Suppressor macrophage treated with lipopolysaccharide for 1 hour (primary cell): ENCODE measurements at places on chromosomes 5 and 9.

DNA sequence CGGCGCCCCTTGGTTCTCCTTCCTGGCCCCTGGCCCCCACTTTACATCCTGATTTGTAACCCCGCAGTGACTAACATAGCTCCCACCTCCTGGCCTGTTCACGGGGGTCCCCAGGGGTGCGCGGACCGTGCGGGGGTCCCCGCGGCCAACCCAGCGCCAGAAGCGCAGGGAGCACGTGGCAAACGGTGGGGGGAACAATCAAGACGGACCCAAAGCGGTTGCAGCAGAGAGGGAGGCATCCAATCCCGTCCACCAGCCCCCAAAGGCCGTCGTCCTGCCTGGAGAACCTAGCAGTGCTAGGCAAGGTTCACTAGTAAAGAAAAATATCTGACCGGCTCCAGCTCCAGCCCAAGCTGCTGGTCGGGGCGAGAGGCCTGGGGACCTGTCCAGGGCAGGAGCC is 201.5 kb downstream of the AUH start:
- DNase-seq = no peak

GRCh38 chr5:42870882-42871418 is 59.3 kb upstream of the SELENOP start:
- no peak for DNase-seq

- DNase-seq = no peak
Measured at GRCh38 chr5:139523635-139524445, 37.3 kb upstream of the UBE2D2 start.

GRCh38 chr9:98488571-98489312 is 220.0 kb downstream of the GABBR2 start:
- no peak for DNase-seq

DNA sequence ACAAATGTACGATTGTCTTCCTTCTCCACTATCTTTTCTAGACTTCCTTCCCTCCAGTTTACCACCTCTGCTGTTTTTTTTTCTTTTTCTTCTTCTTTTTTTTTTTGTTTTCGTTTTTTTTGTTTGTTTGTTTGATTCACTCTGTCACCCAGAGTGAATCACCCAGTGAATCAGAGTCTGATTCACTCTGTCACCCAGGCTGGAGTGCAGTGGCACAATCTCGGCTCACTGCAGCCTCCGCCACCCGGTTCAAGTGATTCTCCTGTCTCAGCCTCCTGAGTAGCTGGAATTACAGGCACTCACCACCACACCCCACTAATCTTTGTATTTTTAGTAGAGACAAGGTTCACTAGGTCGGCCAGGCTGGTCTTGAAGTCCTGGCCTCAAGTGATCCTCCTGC is 375.7 kb downstream of the NTRK2 start:
- DNase-seq = no peak

DNA sequence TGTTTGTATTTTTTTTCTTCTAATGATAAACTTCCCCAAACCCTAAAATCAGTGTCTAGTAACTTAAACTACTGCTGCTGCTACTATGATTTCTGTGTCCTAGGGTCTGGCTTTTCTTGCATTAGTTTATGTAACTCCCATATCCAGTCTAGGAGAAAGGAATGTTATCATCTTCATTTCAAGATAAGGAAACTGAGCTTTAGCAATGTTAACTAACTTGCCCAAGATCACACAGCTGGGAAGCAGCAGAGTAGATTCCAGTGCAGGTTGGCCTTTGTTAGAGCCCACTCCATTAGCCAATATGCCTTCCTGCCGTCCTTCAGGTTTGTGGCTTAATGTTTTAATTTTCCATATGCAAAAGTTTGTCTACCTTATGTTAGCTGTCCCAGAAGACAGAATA is 10.4 kb downstream of the TMEM171 start:
- no peak for DNase-seq

DNA sequence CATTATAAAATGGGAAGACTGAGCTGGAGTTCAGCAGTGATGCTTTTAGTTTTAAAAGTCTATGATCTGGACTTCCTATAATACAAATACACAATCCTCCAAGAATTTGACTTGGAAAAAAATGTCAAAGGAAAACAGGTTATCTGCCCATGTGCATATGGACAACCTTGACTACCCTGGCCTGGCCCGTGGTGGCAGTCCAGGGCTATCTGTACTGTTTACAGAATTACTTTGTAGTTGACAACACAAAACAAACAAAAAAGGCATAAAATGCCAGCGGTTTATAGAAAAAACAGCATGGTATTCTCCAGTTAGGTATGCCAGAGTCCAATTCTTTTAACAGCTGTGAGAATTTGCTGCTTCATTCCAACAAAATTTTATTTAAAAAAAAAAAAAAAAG is 17.3 kb downstream of the MOCS2 start:
- DNase-seq = no peak

GRCh38 chr9:86912210-86912609 is 35.1 kb downstream of the GAS1 start:
- no peak for DNase-seq

DNA sequence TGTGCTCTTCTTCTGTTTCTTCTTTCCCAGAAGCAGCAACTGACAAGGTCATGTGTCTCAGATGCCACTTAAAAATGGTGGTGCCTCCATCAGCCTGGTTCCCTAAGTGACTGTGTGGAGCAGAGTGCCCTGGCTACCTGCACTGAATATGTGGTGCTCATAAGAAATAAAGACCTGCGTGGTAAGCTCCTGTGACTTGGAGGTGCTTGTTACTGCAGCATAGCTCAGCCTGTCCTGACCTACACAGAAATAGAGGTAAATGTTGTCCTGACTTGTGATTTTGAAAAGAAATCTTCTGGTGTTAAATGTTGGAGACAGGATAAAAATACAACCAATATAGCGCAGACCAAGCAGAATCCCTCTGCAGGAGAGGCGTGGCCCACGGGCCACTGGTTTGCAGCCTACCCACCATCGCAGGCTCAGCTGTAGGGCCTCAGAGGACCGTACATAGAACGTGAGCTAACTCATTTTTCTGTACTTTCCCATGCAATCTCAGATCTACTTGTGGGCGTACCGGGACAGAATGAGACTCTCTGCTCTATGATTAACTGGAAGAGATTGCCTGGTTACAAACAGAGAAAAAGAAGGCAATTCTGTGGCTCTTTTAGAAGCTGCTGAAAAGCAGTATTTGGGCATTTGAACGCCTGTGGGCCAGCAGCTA is 79.4 kb upstream of the UNC5A start:
- DNase-seq = no peak

DNA sequence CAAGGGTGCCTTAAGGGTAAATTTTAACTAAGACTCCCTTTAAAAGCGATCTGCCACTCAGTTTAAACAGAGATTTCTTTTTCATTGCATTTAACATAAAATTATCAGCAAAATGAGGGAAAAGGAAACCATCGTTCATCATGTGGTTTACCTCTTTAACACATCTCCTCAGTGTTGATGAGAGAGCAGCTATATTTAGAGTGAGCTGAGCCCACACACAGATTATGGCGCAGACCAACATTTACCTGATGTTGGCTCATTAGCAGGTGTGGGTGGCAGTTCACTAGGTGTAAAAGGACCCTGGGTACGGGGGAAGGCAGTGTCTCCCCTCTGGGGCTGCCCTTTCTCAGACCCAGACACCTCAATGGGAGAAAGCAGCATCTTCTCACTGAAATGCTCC is 149.8 kb downstream of the ENTREP1 start:
- DNase-seq = no peak

DNA sequence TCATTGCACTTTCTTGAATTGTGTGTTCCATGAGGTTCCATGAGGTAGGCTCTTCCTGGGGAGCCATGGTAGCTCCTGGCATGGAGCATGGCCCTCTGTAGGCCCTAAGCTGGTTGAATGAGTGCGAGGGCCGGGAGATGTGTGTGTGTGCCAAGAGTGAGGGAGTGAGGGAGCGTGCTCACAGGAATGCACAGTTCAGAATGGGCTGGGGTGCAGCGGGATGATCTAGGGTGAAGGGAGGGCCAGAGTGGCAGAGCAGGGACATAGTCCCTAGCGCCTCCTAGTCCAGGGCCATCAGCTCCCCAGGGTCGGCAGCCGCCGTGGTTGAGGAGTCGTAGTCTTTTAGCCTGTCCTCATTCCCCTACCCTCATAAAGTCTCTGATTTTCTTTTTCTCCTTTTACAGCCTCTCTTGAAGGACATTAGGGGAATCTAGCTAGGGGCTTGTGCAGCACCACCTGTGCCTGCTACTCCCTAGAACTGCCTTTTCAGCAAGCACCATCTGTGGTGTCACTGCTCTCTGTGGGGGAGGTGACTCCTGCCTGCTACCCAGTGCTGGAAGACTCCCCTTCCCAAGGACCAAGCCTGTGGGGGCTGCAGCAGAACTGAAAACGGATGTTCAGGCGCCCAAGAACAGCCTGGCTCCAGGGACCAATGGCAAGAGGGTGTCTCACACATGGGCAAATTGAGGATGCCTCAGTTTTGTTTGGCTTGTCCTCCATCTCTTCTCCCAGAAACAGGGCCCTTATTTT is 65.3 kb upstream of the PPARGC1B start:
- DNase-seq = no peak

DNA sequence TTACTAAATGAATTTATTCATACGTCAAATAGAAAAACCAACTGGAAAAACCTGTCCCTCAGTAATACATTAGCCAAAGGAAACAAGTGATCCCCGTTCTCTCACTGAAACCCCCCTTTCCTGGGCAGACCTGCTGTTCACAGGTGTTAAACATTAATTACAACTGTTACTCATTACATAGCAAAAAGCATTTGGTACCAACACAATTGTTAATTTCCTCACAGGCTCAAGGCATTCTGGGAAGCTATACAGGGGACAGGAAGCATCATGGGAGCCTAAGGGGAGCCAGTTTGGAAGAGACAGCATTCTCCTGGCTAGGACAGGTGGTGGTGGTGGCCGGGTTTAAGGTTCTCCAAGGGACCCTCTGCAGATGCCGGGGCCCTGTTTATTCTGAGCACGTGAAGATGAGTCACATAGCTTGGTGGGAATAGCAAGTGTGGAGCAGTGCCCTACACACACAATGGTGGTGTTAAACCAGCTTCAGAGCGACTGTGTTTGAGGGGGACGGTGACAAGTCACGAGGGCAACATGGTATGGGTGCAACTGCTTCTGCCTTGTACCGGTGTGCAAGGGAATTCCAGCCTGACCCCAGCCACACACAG is 62.6 kb upstream of the SLC25A51 start:
- no peak for DNase-seq

- DNase-seq = no peak
Measured at GRCh38 chr9:136504512-136505348, 21.9 kb upstream of the SEC16A start.

- DNase-seq = no peak
Measured at GRCh38 chr5:159252195-159252594, 10.9 kb upstream of the UBLCP1 start.

- DNase-seq = no peak
Measured at GRCh38 chr9:108567571-108567970, 288.2 kb downstream of the ACTL7B start.

- DNase-seq = no peak
Measured at GRCh38 chr9:124353811-124354274, 61.4 kb downstream of the PSMB7 start.

DNA sequence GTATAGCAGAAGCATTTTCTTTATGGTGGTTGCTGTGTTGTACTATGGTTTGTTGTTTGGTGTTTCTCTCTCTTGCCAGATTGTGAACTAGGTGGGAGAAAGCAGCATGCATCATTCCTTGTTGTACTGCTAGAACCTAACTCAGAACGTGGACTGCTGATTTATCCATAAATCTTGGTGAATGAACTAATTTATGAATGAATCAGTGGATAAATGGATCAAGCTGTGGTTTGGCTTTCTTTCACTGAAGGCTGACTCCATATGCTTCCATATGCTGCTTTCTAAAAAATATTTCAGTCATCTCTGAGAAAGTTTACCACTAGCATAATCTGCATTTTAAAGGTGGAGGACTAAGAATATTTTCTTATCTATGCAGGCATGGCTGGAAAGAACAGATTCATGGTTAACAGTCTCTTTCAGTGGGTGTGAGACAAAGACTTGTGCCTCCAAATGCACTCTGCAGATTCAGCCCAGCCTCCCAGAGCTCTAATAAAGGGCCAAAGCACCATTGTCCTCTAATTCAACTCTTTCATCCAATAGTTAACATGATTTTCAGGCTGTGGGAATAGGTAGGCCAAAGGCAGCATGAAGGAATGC is 237.7 kb downstream of the SH3GL2 start:
- DNase-seq = no peak

- DNase-seq = no peak
Measured at GRCh38 chr9:136385015-136385414, 11.5 kb upstream of the CARD9 start.

DNA sequence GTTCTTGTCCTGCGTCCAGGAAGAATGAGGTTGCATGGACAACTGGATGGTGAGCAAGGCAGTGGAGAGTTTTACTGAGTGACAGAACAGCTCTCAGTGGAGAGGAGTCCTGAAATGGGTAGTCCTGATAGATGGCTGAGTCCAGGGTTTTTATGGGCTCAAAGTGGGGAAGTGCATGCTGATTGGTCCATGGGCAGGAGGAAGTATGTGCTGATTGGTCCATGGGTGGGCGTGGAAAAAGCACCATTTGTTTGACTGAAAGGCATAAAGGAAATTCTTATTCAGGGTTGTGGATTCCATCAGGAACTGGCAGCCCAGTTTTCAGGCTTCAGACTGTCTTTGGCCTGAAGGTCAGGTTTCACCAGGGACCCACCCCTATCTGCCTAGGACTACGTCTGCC is 10.6 kb downstream of the FSD1L start:
- no peak for DNase-seq
